ENCODE measurements at places on chromosomes 2 and 18.

DNA sequence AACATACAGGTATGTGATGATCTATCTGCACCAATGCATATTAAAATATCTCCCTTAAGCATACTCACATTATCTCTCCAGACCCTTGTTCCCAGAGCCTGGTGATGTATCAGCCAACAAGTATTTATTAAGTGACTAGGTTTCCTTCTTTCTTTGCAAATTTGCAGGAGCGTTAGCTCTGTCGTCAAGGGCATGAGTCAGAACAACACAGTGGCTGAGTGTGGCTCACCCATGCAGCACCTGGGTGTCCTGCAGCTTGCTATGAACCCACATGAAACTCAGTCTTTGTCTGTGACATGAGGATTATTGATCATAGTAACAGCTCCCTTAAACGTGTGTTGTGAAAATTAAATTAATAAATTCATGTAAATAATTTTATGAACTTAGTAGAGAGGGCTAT lies 96.6 kb downstream of the PIEZO2 start:
- DNase-seq, result peak; percentile 23

- DNase-seq, result no peak
Observed at GRCh38 chr18:28984731-28985130, 807.8 kb upstream of the CDH2 start.

DNA sequence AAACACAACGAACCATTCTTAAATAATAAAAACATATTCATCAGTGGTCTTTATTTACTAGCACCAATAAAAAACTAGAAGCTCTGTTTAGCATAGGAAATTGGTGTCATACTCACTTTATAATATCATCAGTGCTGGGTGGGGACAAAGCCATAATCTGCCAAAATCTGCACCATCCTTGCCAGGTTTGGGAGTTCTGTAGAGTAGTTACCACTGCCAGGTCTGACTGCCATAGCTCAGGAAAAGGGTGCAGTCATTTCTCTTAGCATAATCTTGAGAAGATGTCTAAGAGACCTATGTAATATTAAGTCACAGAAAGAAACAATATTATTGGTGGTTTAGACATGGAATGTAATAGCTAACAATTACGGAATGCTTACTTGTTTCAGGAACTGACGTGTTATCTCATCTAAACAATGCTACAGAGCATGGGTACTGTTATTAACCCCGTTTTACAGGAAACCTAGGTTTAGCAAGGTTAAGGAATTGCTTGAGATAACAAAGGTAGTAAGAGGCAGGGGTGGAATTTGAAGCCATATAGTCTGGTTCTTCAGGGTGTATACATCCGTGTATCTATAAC lies 1.6 kb upstream of the MARCHF7 start:
- no peak for DNase-seq

DNA sequence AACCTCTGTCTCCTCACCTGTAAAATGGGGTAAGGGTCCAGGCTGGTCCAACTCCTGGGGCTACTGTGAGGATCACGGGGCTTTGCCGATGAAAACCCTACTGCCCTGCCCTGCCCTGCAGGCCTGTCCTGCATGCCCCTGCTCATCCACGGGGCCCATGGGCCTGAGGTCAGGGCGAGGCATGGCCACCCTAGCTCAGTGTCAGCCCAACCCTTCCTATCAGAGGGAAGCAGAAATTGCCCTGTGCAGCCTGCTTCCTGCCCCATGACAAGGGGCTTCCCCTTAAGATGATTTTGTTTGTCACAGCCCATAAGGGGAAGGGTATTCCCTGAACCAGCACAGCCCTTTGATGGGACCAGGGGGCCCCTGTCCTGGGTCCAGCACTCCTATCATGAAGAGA lies 353.6 kb upstream of the ID2 start:
- no peak for DNase-seq

GRCh38 chr18:48172226-48173006 lies 236.8 kb downstream of the ZBTB7C start:
- no peak for DNase-seq

- no peak for DNase-seq
Observed at GRCh38 chr18:3466045-3466444, 16.1 kb downstream of the TGIF1 start.

- DNase-seq, result no peak
Observed at GRCh38 chr2:149915151-149915550, 327.6 kb upstream of the MMADHC start.

GRCh38 chr2:70984228-70984575 lies 5.8 kb downstream of the ANKRD53 start:
- no peak for DNase-seq

DNA sequence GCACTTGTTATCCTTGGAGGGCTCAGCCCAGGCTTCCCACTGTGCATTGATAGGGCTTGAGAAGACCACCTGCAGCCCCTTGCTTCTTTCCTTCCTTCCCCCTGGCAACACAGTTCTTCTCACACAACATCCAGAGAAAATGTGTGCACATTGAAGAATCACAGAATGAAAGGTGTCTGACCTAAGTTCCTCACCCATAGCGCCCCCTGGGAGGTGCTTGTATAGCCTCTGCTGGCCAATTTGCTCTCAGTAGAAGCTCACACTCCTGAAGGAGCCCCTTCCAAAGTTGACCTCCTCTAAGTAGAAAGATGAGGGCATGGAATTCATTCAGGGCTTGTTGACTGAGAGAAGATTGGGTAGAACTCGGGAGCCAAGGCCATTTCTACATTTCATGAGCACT lies 758.4 kb upstream of the KLHL29 start:
- DNase-seq, result no peak

DNA sequence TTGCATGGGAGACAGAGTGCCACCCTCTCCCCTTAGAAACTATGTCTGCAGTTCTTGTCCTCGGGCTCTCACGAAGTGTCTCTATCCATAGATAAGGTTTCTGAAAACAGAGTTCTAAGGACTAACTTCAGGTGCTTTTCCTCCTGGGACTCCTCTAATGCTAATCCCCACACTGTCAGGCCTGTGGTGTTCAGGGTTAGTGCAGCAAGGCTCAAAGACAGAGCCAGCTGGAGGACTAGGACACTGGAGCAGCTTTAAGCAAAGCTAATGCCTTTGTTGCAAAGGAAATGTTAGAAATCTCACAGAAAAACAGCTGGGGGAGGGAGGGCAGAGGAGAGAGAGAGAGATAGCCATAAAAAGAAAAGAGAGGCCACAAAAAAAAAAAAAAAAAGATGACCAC lies 824.0 kb upstream of the FSHR start:
- no peak for DNase-seq
